G401 (cell line): ENCODE measurements at places on chromosomes 12 and 14. TPM values are rescaled to one million over a fixed set of nuclear protein-coding genes. Genes with fewer than 3 reads are reported as not detected.
A peak's percentile ranks its signal among the peaks of the same experiment; 100 is the strongest.

DNA sequence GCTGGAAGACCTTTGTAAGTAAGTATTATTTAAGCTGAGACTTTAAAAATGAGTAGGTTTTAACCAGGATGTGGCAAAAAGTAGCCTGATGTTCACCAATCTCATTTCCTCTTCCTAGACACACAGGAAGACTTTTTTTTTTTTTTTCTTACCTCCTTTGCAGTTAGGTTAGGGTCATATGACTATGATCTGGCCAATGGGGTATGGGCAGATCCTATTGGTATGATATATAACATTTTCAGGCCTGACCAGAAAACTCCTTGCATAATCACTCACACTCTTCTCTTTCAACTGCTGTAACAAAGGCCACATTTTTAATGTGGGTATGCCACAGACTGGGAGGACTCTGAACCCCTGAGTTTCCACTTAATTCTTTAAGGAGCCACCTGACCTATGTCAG lies 2.7 kb upstream of the RPS6KA5 start:
- no peak for DNase-seq

- DNase-seq: no peak
Observed at GRCh38 chr12:125140279-125141209, 75.3 kb downstream of the AACS start.

DNA sequence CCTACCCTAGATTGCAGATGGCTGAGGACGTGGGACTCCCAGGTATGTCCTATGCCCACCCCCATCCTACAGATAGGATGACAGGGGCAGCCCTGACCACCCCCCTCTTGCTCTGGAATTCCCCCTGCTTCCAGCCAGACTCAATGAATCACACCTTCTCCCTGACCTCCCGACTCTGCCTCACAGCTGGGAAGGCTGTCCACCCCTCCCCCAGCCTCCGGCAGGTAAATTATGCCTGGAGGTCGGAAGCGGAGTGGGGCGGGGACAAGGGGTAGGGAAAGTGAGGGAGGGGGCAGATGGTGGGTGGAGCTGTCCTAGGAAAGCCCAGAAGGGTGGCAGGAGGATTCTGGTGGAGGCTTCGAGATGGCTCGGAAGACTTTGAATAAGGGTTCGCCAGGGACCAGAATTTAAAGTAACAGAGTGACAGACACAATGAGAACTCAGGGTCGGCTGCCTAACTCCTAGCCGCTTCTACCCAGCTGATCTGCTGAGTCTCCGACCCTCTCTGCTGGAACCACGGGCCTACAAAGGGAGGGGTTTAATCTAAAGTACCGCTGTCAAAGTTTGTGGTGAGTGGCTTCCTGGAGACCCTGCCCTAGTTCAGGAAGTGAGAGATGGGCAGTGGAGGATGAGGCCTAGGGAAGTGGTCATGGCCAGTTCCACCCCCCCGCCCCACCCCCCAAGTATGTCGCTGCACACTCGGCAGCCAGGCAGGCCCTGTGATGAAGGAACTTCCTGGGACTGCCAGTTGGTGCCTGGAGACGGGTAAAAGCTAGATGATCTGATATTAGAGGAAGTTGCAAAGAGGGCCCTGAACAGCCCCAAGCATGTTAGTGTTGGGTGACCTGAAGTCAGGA lies 4.2 kb downstream of the PLEKHG3 start:
- no peak for DNase-seq

Gene LRRC43
- not detected in 2 replicates for total RNA-seq

DNA sequence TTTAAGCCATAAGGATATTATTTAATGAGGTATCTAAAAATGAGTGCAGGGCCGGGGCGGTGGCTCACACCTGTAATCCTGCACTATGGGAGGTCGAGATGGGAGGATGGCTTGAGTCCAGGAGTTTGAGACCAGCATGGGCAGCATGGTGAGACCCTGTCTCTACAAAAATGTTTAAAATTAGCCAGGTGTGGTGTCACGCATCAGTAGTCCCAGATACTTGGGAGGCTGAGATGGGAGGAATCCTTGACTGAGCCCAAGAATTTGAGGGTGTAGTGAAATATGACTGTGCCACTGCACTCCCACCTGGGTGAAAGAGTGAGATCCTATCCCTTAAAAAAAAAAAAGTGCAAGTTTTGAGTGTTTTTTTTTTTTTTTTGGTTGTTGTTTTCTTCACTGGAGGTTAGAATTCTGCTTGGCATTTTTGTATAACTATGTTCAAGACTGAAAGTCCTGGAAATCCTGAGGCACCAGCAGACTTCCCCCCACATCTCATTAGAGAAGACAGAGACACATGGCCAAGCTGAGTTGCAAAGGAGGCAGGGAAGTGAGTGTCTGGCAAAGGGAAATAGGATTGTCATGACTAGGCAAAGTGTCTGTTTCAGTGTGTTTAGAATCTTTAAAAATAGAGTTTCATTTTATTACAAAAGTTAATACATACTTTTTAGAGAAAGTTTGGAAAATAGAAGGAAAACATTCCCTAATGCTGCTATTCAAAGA lies 53.5 kb upstream of the DUSP6 start:
- DNase-seq: no peak

Gene ITGB7
- total RNA-seq: 0.41 and 0.49 TPM in 2 replicates

GRCh38 chr12:67070307-67070600 lies 198.9 kb upstream of the CAND1 start:
- no peak for DNase-seq

Gene NEMP1
- total RNA-seq: 17.4 and 23.9 TPM in 2 replicates

GRCh38 chr12:44835641-44836379 lies 40.3 kb downstream of the NELL2 start:
- peak; percentile 79 for DNase-seq

Gene JDP2
- total RNA-seq: 37.4 and 40.7 TPM in 2 replicates

Gene C14orf132
- 0.37 and 2.6 TPM in 2 replicates for total RNA-seq

- DNase-seq: no peak
Observed at GRCh38 chr12:54306925-54307741, 6.3 kb upstream of the NFE2 start.

- peak; percentile 88 for DNase-seq
Observed at GRCh38 chr12:120361506-120362208, 7.3 kb downstream of the MSI1 start.

- no peak for DNase-seq
Observed at GRCh38 chr12:39892146-39892545, 213.7 kb downstream of the SLC2A13 start.

Gene GABARAPL1
- 37.6 and 88.9 TPM in 2 replicates for total RNA-seq
